ENCODE measurements at places on chromosomes 6 and 20.

DNA sequence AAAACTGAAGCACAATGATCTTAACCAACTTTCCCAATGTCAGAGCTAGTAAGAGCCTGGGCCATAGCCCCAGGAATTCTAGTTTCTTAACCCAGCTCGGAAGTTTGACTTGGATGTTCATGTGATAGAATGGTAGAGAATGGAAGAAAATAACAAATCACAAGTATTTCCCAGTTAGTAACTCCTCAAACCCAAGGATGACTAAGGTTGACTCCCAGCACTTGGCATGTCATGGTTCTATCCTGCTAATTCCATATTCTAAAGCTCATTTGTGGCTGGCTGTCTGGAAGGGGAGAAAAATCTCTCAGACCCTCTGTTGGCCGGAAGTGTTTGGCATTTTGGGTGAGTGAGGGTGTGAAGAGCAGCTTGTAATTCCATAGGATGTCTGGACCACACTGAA lies 248.7 kb downstream of the RFPL4B start:
- no peak for DNase-seq

GRCh38 chr20:5504061-5504739 lies 187.4 kb upstream of the PROKR2 start:
- DNase-seq, result peak; percentile 70

DNA sequence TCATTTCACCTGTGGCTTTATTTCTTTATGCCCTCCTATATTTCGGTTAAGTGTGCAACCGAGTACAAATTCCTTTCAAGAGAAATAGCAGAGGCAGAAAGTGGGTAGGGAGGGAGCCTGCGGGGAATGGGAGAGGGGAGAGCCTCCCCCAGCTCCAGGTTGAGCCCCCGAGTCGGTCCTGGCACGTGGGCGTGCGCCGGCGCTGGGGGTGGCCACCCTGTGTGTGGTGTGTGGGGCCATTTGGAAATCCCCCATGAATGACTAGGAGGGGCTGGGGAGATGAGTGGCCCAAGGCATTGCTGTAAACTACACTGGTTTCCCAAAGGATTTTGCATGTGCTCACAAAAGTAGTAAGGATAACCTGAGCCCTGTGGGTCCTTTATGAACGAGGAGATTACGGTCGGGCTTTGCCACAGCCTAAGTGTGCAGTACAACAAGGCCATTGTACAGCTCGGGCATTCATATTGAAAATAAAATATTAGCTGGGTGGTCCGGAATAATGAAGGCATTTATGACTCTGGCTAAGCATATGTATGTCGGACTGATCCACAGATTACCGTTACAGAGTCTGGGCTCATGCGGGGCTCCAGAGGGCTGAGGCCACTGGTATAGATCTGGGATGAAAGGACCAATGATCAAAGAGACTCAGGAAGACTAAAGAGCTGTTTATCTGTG lies 84.5 kb upstream of the RALGAPA2 start:
- DNase-seq, result no peak

- no peak for DNase-seq
These were observed 29.9 kb upstream of the ZNF184 start for GRCh38 chr6:27502508-27503435.

DNA sequence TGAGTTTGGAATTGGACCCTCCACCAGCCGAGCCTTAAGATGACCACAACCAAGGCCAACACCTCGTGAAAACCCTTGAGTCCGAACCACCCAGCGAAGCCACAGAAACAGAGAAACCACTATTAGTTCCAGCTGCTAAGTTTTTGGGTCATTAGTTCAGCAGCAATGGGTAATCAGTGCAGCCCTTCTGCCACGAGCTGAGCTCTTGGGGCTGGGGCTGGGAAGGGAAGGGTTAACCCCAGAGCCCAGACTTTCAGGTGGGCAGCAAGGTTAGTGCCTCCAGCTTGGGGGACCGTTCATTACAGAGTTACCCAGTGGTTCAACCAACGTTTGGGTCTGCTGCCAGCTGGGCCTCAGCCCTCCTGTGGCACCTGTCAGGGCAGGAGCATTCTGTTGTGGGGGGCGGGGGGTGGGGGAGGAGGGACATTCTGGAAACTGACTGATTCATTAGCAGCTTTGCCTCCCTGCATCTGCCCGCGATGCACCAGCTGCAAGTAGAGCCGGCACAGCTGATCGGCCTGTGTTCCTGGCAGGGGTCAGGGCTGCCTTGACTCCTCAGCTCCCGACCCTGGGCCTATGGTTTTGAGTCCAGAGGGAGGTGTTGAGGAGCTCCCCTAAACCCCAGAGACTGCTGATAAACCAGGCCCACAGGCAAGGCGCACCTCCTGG lies 52.7 kb downstream of the TGM2 start:
- no peak for DNase-seq

DNA sequence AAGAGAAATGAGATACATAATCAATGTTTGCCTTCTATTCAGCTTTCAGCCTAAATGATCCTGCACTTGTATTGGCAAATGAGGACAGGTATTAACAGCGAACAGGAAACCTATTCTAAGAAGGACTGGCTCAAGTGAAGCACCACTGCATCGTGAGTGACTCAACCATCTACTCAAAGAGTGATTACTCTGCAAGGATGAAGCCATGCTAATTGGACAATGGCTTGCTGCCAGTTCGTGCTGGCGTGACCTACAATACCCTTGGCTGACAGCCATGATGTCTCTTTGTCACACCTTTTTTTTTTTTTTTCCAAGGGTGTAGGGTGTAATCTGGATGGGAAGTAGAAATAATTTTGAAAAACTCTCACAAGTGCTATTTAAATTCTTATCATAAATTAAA lies 104.9 kb downstream of the GJA10 start:
- DNase-seq, result peak; percentile 92

DNA sequence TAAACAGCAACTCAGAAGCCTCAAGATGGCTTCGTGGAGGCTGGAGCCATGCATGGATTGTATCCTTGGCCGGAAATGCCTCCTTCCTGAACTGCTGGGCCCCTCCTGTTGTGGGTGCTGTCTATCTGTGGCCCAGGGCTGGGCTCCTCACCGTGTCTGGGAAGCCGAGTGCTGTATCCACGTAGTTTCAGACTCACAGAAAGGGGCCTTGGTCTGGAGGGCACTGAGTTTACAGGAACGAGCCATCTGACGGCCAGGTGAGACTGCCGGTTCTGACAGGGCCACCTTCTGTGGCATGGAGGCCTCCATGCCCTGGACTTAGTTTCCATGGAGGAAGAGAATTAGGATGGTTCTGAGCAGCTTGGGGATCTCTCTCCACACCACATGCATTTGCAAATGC lies 142.2 kb downstream of the ERMARD start:
- no peak for DNase-seq

- no peak for DNase-seq
These were observed 220.0 kb upstream of the THBS2 start for GRCh38 chr6:169473663-169474062.

DNA sequence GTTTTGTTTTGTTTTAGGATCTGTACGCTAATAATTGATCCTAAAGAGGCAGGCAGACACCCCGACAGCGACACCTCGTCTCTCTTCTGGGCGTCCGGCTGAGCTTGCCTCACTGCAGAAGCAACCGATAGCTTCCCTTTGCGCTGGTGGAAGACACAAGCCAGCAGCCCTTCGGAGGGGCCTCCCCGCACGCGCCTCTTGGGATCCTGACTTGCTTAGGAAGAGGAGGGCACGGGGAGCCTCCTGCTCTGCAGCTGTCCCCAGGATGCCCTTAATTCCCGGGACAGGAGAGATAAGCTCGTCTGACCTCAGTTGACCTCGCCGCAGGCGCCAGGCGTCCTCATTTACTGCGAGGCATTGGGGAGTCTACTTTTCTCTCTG lies 94.0 kb downstream of the CD83 start:
- DNase-seq, result no peak

DNA sequence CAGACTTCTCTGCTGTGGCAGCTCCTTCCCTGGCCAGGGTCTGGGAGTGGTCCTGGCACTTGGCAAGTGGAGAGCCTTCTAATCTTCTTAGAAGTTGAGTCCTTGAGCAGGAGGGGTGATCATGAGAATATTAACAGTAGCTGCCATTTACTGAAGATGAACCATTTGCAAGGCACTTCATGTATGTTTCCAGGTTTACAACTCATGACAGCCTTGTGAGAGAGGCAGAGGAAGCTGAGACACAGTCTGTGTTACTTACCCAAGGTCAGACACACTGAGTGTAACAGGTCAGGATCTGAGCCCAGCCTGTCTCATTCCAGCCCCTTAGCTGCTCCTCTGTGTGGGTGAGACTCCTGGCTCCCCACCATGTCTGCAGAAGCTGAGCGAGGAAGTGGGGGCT lies 45.5 kb upstream of the SRF start:
- DNase-seq, result no peak

- no peak for DNase-seq
These were observed 596.2 kb upstream of the ADGRB3 start for GRCh38 chr6:68038815-68039408.

DNA sequence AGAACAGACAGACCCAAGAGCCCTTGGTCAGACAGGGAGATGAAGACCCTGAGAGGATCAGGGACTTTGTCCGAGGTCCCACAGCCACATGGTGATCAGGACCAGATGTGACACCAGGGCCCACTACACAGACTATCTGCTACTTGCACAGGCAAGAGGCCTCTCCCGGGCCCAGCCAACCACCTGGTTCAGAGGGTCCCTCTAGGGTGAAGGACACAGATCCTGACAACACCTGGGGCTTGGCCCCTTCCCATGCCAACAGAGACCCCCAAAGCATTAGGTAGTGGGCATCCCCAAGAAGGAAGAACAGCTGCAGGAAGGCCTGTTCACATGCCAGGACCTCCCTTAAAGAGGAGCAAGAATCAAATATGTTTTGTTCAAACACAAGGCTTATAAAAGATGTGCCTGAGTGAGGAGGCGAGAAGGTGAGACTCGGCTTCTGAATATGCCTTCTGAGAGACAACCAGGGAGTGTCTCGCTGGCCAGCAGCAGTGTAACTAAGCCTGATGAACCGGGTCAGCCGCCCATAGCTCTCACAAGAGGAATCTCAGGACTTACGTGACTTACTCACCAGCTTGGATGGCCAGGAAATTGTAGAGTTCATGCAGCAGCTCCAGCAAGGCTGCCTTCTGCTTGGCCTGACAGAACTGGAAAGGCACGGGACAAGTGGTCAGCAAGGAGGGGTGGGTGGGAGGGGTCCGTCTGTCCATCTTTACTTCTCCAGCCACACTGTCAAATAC lies 5.0 kb downstream of the LEMD2 start:
- no peak for DNase-seq

- no peak for DNase-seq
These were observed 23.5 kb upstream of the BACH2 start for GRCh38 chr6:90319979-90320685.

GRCh38 chr6:30726506-30727413 lies 6.6 kb downstream of the TUBB start:
- no peak for DNase-seq

DNA sequence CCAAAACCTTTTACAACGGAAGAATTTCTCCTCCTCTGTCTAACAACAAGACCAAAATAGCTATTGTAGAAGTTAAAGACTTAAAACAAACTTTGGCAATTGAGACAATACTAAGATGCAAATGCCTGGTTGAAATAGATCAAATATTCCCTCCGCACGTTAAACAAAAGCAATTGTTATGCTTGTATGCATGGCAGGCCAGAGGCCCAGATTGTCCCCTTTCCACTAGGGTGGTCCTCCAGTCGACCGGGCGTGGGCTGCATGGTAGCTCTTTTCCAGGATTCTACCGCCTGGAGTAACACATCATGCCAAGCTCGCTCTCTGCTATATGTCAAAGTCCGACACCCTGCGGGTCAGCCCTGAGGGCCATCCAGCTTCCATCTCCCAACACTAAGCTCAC lies 234.7 kb downstream of the RNGTT start:
- no peak for DNase-seq

- DNase-seq, result no peak
These were observed 6.5 kb downstream of the IP6K3 start for GRCh38 chr6:33740204-33740608.

- peak; percentile 36 for DNase-seq
These were observed 15.1 kb downstream of the HMGN4 start for GRCh38 chr6:26553264-26553634.

All from NCI-H1092 (cell line).